Large intestine (tissue), 12 donors: ENCODE measurements at places on chromosomes 12 and 14. TPM values are rescaled to one million over a fixed set of nuclear protein-coding genes. Genes with fewer than 3 reads are reported as not detected.

The SOX5 gene
- 3.5 TPM for polyA plus RNA-seq

DNA sequence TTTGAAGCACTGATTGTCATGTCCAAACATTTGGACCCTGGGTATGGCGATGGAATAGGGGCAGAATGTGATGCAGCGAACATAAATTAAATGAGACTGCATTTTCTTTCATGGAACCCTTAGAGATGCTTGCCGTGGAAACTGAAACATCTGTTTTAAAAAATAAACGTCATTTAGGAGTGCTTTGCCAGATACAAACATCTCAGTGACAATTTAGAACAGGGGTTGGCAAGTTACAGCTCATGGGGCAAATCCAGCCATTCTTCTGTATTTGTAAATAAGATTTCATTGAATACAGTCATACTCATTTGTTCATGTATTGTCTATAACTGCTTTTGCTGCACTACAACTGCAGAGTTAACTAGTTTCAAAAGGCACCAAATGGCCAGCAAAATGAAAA is 51.2 kb downstream of the SLC35F4 start:
- no peak for DNase-seq

The CLEC6A gene
- polyA plus RNA-seq = not detected

DNA sequence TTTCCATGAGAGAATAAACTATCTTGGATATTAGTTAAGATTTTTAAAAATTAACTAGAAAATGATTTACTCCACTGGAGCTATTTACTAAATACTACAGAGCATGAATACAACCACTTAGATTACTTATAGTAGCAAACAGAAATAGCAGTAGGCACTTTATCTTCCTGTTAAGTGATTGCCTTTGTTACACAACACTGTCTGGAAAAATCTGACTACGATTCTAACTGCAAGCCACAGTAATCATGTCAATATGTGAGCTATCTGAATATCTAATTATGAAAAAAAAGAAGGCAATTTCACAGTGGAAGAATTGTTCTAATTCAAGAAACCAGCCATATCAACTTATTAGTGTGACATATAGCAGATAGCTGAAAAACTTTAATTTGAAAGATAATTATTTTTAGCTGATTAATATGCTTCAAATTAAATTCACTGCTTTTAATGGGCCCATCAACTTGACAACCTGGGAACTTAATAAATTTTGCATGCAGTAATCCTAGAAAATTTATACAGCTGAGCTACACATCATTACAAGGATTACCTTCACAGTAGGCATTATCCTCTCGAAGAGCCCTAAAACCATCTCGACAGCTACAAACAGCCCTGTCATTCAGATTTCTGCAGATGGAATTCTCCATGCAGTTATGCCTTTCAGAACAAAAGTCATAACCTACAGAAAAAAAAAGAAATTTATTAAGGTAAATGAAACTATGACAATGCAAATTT is 172.8 kb downstream of the NELL2 start:
- no peak for DNase-seq

DNA sequence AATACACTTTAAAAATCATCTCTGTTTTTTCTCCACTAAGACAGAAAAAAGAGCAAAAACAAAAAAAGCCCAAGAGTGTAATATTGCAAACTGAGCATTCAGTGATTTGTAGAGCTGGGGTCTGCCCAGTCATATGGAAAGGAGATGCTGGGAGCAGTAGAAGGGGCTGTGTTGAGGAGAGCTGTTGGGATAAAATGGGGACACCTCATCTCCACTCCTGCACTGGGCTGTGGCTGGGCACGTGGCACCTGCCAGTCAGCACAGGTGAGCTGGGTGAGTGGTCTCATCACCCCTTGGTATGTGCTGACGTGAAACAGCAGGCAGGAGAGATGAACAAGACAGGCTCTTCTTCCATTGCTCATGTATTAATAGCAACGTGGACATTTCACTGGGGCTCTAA is 217.4 kb downstream of the C12orf42 start:
- no peak for DNase-seq

DNA sequence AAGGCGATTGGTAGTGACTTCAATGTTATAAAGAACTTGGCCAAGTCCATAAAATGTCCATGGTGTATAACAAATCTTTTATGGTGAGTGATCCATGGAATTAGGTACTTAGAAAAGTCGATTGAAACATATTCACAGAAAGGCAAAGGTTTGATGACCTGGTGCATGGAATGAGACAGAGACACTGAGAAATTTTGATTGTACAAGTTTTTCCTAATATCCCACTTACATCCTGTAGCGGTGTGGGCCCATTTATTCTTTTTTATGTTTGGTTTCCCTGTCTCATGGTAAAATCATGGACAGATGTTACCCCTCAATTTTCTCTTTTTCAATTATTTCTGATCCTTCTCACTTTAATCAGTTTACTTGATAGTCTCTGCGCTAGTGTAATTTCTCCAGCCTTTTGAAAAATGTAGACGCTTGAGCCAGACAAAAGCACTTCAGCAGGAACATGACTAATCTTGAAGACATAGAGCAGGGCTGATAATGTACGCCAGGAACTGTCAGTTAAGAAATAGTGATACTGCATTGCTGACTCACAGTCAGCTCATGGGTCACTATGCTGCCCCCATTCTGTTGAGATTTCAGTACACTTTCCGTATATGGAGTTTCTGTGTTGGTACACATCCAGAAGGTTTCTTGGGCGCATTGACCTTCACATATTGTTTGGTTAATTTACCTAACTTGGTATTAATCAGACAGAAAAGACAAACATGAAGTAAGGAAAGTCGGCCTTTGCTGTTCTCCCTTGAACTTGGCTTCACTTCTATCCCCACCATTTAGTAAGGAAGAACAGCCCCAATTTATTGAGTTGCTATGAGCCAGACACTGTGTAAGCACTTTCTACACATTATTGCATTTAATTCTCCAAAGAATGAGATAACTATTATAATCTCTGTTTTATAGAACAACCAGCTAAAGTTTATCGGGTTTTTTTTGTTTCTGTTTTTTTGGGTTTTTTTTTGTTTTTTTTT is 841.7 kb downstream of the DIO2 start:
- peak; percentile 55 for DNase-seq

GRCh38 chr12:47845081-47845480 is 25.4 kb upstream of the HDAC7 start:
- DNase-seq = no peak

The NUDT14 gene
- 64.4 TPM for polyA plus RNA-seq

- DNase-seq = no peak
These were observed 27.1 kb downstream of the ATP6V1D start for GRCh38 chr14:67332468-67332867.

The SPX gene
- polyA plus RNA-seq = 3.5 TPM

The DEGS2 gene
- polyA plus RNA-seq = 21.6 TPM

The ASCL1 gene
- 6.4 TPM for polyA plus RNA-seq

The CDCA4 gene
- polyA plus RNA-seq = 12.4 TPM
